Cerebellum (tissue), 4 donors: ENCODE measurements at places on chromosomes 3 and 15. TPM values are rescaled to one million over a fixed set of nuclear protein-coding genes. Genes with fewer than 3 reads are reported as not detected.

Gene SLC9C1
- total RNA-seq: 0.45 TPM

DNA sequence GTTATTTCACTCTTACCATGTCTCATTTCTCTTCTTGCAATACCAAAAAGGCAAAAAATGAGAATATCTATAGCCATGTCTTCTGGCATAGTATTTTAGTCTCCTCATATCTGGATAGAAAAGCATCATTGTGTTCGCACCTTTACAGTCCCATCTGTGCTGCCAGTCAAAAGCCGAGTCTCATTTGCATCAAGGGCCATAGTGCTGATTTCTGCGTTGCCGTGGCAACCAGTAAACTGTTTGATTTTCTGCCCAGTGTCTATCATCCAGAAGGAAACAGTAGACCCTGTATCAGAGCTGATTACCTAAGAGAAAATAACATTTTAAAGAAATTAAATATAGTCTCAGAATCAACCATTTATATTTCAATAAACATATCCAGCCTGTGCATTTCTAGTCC lies 86.1 kb upstream of the SERPINI2 start:
- no peak for DNase-seq

Gene BNC1
- 0.18 TPM for total RNA-seq

DNA sequence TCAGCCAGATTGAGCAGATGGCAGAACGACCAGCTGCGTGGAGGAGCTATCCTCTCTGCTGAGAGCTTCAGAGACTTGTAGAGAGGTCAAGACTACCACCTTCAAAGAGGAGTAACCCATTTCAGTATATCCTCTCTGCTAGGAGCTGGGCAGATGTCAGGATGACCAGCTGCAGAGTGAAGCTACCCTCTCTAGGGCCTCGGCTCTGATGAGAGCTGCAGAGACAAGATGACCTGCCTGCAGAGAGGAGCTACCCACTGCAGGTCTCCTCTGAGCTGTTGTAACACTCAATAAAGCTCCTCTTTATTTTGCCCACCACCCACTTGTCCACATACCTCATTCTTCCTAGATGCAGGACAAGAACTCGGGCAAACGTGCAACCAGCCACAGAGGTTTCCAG lies 1522.7 kb downstream of the OTOL1 start:
- no peak for DNase-seq

Gene MED12L
- total RNA-seq: 12.8 TPM

DNA sequence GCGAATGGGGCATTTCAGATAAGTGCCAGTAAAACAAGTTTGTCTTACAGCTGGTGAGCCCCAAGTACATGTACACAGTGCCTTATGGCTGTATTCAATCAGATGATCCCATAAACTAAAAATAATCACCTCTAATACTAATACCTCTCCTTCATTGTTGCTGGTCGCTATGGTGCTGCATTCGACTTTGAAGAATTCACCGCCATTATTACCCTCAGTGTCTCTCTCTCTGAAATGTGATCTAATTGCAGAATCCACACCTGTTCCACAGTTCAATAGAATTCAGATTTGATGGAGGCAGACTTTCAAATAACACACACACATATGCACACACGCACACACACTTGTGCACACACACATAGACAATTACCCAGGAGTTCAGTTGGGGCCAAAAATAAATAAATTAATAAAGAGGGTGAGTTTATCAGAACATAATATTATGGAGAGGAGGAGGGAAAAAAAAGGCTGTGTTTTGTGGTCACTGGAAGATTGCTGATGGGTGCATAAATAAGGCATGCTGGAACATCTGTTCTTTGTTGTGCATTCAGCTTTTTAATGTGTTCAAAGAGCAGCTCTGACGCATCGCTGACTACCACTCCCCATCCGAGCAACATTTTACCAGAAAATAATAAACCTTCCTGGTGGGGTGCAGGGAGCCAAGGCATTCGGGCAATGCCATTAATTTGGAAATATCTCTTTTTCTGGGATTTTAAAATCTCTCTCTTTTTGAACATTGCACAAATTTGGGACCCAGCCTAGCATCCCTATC lies 235.7 kb downstream of the SATB1 start:
- no peak for DNase-seq

Gene ANKUB1
- total RNA-seq: 0.36 TPM

Gene TICRR
- 5.7 TPM for total RNA-seq

- no peak for DNase-seq
These were observed 48.6 kb downstream of the SNRK start for GRCh38 chr3:43334976-43335375.

Gene PEAK1
- 34.8 TPM for total RNA-seq

DNA sequence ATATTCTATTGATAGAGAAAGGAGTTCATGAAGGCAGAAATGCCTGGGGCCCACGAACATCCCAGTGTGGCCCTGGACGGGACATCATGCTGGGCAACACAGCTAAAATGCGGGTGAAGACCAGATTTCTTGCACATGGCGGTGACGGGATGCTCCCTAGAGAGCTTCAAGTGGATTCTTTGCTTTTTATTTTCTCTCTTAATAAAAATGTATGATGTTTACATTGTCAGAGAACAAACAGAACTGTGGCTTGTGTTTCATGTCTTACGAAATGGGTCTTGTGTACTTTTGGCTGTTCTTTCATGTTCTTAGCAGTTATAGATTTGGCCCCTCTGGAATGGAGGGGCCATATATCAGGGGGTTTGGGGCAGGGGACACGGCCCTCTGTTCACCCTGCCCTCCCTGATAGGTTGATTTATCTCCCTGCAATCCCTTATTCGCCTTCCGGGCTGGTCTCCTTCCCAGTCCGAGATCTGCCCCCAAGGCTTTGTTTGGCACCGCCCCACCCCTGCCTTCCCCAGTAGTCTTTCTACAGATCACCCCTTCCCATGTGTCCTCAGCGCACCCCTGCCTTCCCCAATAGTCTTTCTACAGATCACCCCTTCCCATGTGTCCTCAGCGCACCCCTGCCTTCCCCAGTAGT lies 68.7 kb upstream of the CGNL1 start:
- no peak for DNase-seq

- DNase-seq: no peak
These were observed 124.2 kb upstream of the ADPGK start for GRCh38 chr15:72907733-72908132.

GRCh38 chr3:171654809-171655208 lies 155.5 kb downstream of the PLD1 start:
- DNase-seq: peak; percentile 21

GRCh38 chr3:4475804-4476203 lies 8.7 kb upstream of the SUMF1 start:
- DNase-seq: no peak
